NCI-H2029 (cell line): ENCODE measurements at places on chromosomes 5 and 9.

DNA sequence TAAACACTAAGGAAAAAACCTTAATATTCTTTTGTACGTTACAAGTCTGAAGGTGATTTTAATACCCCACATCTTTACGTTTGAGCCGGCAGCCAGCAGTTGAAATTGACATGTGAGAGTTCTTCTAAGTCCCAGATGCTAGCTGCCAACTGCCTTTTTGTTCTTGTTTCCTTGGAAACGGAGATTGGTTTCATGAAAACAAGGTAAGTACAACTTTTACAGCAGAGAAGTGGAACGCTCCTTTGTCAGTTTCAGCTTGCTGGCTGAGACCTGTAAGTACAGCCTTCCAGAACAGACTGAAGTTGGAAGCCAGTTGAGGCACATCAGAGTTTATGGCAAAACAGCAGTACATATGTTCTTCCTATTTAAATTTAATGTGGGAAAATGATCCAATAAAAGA is 1018.4 kb upstream of the ARRDC3 start:
- DNase-seq: no peak

- DNase-seq: no peak
Measured at GRCh38 chr5:97478483-97478882, 295.4 kb upstream of the RIOK2 start.

DNA sequence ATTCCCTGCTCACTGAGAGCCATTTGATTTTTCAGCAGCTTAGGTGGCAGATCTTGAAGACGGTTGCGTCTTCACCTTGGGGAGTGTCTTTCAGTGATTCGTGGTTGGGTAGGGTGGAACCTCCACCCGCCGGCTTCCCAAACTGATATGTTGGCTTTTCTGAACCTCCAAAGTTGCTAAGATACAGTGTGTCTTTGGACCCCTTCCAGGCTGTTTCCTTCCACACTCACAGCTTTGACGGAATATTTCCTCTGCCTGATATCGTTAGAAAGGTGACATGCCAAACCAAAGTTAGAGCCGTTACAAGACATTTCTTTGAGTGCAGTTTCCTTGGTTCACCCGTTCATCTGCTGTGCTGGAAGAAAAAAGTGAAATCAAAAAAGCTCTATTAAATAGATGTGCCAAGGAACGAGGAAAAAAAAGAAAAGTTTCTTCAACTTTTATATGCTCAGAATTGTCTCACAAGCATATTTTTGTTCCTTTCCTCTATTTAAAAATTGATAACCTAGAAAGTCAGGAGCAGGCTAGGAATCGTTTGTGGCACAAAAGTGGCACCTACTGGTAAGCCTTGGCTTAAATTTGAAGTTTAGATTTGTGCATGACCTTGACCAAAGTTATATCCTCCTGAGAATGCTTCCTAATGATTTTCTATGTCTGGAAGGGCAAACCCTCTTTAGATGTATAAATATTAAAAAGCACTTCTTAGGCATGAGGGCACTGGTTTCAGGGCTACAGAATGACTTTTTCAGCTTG is 270.7 kb upstream of the WWC1 start:
- DNase-seq: no peak

GRCh38 chr5:141929398-141930058 is 5.9 kb downstream of the DELE1 start:
- DNase-seq: no peak

DNA sequence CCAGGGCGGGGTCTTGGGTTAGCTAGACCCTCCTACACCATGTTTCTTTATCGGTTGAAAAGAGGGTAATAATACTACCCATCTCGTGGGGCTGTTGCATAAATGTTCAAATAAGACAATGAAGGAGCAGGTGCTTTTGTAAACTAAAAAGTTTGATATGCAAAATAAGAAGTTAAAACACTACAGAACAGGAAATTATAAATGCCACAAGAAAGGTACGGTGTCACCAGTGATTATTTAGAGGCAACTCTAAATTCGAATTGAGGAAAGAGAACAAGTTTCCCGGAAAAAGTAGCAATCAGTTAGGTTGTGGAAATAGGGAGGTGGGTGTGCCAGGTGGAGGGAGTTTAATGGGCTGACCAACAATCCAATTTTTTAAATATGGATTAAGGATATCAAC is 2.5 kb upstream of the PHF19 start:
- no peak for DNase-seq

DNA sequence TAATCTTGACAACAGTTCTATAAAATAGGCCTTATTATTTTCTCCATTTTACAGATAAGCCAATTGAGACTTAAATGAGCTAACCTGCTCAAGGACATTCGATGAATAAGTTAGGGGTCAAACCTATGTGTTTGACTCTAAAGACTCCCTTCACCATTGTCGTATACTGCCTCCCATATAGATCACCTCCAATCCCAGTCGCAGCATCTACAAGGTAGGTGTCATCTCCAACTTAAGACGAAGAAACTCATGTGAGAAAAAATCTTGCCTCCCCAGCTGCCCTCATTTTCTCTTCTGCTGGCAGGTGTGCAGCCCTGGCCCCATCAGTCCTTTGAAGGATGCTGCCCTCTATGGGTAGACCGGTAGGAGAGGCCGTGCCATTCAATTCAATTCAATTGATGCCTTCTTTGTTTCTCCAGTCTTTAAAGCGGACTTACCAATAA is 75.2 kb upstream of the SMARCA2 start:
- DNase-seq: no peak

DNA sequence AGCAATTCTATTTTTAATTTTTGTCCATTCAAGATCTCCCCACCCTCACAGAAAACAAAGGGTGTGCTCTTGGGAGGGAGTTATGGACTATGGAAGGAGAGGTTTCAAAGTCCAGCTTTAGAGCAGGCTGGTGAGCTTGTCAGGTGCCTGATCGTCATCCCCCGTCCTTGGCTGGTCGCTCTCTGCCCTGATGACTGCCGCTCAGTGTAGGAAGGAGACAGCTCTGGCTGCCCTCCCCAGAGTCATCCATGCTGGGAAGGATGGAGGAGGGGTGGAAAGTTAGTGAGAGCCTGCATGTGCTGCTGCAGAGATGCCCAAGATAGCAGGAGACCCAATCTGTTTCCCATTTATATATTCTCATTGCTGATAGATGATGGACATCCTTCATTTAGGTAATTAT is 96.6 kb downstream of the NLN start:
- no peak for DNase-seq

DNA sequence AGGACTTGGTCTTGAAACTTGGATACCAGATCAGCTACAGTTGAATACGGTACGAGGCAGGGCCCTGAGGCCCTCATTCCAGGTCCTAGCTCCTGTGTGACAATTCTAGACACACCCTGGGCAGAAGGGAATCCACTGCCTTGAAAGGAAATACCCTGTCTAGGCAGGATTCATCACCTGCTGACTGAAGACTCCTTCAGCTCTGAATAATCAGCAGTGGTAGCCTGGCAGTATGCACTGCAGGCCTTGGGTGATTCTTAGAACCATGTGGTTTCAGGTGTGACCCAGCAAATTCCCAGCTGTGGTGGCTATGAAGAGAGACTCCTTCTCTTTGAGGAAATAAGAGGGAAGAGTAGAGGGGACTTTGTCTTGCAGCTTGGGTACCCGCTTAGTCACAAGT is 17.2 kb upstream of the EFNA5 start:
- DNase-seq: no peak

- no peak for DNase-seq
Measured at GRCh38 chr5:15634591-15635288, 134.8 kb downstream of the FBXL7 start.

DNA sequence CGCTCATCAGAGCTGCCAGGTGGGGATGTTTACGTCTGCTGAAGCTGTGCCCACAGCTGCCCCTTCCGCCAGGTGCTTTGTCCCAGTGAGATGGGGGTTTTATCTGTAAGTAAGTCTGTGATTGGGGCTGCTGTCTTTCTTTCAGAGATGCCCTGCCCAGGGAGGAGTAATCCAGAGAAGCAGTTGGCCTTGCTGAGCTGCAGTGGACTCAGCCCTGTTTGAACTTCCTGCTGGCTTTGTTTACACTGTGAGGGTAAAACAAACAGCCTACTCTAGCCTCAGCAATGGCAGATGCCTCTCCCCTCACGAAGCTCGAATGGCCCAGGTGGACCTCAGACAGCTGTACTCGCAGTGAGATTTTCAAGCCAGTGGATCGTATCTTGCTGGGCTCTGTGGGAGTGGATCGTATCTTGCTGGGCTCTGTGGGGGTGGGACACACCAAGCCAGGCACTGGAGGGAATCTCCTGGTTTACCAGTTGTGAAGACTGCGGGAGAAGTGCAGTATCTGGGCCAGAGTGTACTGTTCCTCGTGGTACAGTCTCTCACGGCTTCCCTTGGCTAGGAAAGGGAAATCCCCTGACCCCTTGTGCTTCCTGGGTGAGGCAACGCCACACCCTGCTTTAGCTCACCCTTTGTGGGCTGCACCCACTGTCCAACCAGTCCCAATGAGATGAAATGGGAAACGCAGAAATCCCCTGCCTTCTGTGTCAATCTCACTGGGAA is 530.1 kb upstream of the DMAC1 start:
- DNase-seq: peak; percentile 9

GRCh38 chr9:137150617-137151457 is 11.9 kb downstream of the GRIN1 start:
- DNase-seq: peak; percentile 88

- DNase-seq: no peak
Measured at GRCh38 chr9:31259824-31260223, 1124.6 kb upstream of the ACO1 start.

DNA sequence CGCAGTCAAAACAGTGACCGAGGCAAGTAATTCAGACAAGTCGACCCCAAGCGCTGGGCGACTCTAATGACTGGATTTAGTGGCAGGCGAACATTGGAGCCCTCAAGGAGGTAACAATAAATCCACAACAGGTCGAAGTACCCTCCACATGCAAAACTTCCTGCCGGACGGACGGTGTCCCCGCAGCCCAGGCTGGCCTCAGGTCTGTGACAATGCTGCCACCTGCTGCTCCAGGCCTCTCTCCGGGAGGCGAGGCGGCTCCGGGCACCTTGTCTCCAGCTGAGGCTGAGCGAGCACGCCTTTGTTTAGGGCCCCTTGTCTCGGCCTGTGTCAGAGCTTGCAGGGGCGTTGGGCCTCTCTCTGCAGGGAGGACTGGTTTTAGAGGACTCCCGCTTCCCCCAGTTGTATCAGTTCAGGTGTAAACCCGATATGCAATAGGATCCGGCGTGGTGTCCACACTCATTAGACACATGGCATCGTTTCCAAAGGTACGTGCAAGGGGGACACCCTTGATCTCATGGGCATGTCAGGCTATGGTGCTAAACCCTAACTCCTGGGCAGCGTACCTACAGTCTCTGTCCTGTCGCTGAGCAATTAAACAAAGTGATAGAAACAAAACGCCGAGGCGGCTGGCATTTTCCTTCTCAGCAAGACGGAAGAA is 628.0 kb upstream of the ADAMTS16 start:
- DNase-seq: no peak

- no peak for DNase-seq
Measured at GRCh38 chr9:129402931-129403778, 217.7 kb downstream of the C9orf50 start.

DNA sequence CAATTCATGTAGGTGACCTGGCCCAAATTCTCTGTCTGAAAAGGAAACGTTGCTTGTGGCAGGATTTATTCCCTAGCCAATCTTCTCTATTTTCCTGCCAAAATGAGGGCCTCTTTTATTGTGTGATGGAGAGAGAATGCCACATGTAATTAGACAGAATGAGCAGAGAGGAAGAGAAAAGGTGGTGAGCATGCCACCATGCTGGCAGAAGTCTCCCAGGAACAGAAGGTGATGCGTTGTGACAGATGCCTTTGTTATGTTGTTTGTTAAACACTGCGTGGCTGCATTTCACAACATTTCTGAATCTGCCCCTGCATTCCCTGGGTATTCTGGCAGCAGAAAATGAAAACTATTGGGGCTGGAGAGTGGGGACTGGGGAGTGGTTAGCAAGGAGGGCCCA is 577.6 kb downstream of the TLR4 start:
- no peak for DNase-seq

DNA sequence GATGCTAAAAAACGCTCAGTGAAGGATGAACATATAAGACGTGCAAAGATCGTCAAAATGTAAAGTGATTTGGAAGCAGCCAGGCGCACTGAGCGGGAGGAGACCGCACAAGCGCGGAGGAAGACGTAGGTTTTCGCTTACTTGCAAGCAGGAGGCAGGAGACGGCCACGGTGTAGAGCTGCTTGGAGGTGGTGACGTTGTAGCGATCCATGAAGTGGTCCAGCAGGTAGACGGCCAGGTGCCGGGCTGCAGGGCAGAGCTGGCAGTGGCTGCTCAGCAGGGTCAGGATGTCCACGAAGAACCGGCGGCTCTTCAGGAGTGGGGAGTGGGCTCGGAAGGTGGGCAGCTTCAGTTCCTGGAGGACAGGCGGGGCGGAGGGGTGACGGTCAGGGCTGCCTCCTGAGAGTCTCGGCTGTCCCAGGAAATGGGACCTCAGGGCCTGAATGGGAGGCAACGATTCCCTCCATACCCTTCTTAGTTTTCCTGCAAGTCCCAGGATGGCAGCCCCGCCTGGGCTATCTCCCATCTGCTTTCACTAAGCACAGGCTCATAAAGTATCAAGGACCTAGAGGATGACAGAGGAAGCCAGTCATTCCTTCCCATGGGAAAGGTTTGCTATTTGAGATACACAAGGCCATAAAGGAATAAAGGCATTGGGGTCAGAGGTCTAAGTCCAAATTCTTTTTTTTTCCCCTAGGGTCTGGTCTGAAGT is 31.8 kb downstream of the CCNJL start:
- no peak for DNase-seq

GRCh38 chr9:121095057-121095456 is 20.3 kb downstream of the CNTRL start:
- no peak for DNase-seq

- DNase-seq: no peak
Measured at GRCh38 chr5:129003232-129003631, 37.9 kb downstream of the SLC27A6 start.

DNA sequence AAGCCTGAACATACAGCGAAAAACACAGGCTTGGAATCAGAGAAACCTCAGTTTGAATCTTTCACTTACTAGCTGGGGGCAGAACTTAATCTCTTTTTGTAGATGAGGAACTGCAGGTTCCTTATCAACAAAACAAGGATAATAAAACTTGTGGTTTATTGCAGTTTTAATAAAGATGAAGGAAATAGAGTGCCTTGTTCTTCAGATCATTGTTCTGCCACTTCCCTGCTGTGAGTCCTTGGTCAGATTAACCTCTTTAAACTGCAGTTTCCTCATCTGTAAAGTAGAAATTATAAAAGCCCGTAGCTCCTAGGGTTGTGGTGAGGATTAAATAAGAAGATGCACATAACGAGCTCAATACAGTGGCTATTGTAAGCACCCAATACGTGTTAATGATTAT is 57.4 kb downstream of the FEM1C start:
- no peak for DNase-seq

GRCh38 chr9:96078897-96079490 is 203.5 kb downstream of the ERCC6L2 start:
- no peak for DNase-seq

DNA sequence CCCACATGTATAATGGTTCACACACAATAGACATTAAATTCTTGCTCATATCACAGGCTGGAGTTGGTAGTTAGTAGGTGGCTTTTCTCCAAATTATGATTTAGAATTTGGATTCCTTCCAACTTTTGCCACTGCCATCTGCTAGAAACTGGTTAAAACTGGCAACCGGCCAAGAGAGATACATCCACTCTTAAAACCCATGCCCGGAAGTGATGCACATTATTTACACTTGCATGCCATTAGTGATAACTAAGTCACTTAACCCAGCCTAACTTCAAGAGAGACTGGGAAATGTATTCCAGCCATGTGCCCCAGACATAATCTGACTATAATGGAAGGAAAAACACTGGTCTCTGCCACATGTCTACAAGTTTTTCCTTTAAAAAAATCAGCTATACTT is 395.7 kb upstream of the SEMA6A start:
- DNase-seq: peak; percentile 38

GRCh38 chr9:135499326-135500070 is 984 bp upstream of the MRPS2 start:
- peak; percentile 87 for DNase-seq

- DNase-seq: no peak
Measured at GRCh38 chr5:126681970-126682369, 81.2 kb downstream of the PHAX start.
